ENCODE measurements at places on chromosomes 1 and 21.

- DNase-seq = no peak
Measured at GRCh38 chr1:43590388-43590925, 59.5 kb upstream of the KDM4A start.

GRCh38 chr1:221045842-221046831, 166.9 kb downstream of the HLX start:
- no peak for DNase-seq

GRCh38 chr1:225654688-225655508, 2.0 kb upstream of the ENAH start:
- no peak for DNase-seq

- DNase-seq = no peak
Measured at GRCh38 chr1:36178471-36179219, 22.7 kb downstream of the MAP7D1 start.

DNA sequence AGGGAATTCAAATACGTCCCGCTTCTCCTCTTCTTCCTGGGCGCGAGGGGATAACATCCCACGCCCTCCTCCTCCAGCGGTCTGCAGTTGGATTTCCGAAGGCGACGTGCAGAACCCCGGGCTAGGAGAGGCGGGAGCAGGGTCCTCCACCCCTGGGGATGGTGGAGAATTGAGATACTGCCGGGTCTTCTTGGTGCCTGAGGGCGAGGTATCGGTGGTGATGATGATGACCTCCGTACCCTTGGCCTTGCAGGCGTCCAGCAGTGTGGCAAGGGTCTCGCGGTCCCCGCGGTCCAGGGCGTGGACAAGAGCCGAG, 3.2 kb upstream of the LIX1L start:
- DNase-seq = no peak

DNA sequence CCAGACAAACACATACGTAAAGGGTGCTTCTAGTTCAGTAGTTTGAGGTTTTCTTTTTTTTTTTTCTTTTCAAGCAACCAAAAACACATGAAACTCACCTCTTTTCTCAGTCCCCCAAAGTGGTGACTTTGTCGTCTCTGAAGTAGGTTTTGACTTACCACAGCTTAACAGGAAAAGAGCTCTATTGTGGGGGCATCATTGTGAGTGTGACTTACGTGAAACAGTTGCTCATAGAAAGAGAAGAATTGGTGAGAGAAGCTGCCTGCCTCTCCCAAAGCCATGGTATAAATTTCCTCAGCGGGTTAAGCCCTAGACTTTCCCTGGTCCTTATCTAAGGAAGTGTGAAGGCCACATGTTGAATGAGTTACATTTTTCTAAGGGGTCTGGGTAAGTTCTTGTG, 11.9 kb downstream of the FASLG start:
- DNase-seq = no peak
